ENCODE measurements at places on chromosomes 2 and 18.
A peak's percentile ranks its signal among the peaks of the same experiment; 100 is the strongest.

GRCh38 chr2:177625744-177626650 lies 233.4 kb downstream of the AGPS start:
- no peak for DNase-seq

DNA sequence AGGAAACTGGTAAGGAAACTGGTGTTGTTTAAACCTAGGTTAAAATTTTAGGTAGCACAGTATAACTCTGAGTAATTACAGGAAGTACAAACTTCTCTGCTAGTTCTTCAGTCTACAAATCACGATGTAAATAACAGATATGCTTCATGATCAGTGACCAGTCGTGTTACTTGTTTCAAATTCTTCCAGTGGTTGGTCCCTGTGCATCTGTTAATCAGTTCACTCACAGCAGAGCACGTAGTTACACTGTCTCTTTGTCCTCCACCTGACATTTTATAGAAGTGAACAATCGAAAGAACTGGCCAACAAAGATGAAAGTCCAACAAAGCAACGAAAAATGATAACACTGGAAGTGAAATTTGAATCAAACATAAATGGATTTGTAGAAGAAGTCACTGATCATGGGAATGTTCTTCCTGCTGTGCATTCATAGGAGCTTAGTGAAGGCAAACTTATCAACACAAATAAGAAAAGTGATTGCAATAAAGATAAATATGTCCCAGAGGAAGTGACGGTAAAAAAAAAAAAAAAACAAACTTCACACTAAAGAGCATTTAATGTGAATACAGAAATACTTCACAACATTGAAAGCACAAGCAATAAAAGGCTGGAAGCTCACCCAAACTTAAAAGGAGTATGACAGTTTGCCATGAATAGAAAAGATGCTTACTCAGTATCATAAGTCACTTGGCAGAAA lies 7.0 kb downstream of the EIF2AK2 start:
- no peak for DNase-seq

DNA sequence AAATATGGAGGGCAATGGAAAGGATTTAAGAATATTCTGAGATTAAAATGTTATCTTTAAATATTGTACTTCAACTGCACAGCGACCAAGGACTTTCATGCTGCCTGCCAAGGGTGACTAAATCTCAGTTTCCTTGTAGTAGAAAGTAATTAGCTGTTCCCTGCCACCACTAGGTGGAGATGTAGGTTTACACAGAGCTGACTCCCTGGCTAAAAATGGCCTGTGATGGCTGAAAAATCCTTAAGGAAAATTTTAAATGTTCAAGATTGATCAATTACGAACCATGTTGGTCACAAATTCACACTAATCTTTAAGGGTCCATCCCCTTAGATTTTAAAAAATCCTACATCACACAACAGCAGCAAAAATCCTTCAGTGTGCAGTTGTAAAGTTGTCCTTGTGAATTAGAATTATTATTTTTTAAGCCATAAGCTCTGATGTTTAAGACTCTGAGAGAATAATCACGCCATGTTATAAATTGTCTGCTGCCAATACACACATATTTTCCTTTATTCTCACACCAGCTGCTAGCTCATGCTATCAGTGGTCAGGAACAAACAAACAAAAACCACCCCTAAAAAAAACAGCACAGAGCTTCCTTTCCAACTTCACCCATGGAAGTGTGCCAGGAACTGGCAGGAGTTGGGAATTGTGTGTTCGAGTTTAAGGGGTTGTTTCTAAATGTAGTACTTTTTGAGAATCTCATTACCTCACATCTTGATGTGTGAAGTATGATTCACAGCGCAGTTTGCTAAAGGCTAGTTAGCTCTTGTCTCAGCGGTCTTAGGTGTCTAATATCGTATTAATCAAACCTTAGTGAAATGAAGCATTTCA lies 399.8 kb downstream of the TMEM182 start:
- DNase-seq: peak; percentile 5

GRCh38 chr2:31318361-31319336 lies 84.7 kb downstream of the EHD3 start:
- no peak for DNase-seq

DNA sequence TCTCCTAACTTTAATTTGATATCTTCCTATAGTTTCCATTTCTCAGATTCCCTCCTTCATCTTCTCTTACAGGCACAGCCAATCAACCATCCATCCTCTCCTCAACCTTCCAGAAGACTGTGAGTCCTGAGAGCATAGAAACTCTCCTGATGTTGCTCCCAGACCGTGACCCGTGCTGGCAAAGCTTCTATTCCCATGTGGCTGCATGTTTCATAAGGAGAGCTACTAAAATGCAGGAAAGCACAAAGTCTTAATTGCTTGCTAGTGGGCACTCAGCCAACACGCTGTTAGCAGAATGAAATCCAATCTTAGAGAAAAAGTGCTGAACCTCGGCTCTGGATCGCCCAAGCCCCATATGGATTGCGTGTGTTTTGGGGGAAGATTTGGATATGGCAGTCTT lies 1244.7 kb upstream of the ZEB2 start:
- peak; percentile 82 for DNase-seq

GRCh38 chr2:241582328-241582727 lies 23.8 kb downstream of the BOK start:
- DNase-seq: no peak

DNA sequence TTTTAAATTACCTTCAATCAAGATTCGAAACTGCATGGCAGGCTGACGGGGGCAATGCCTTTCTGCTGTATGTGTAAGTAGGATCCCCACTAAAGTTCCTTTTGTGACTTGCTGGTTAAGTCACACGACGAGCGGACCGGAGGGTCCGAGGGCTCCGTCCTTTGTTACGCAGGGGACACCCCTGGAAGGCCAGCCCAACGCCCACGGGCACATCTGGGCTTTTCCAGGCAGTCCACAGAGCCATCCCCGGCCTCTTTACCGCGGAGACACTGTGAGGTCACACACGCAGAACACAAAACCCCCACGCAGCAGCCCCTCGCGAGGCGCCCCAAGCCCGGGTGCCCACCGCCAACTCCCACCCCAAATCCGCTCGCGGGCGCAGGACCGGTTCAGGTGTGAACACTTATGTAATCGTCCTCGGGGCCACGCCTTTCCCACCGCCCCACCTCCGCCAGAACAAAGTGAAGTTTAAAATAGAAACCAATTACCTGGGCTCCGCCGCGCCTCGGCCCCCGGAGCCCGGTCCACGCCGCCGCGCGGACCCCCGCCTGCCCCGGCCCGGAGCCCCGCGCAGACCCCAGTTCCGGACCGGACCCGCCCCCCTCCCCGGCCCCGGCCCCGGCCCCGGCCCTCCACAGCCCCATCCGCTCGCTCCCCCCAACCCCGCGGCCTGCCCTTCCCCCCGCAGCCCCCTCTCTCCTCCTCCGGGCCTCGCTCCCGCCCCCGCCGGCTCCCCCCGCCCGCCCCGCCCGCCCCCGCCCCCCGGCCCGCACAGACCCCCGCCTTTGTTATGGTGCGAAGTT lies 4.2 kb downstream of the ZNF516 start:
- DNase-seq: no peak

GRCh38 chr18:55323051-55323994 lies 264.7 kb downstream of the TCF4 start:
- DNase-seq: no peak

DNA sequence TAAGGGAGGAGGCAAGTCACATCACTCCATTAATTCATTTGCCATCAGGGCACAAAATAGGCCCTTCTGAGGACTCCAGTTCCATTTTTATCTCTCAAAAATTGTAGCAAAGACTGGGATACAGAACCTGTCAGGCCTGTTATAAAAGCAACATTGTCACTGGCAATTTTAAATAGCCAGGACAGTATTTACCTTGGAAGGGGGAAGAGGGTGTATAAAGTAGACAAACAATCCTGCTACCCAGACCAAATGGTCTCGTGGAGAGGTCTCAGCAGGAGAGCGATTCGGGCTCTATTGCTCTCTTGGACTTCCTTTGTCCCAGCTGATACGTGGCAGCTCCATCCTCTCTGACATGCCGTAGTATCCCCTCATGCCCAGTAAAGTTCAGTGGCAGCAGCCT lies 740.3 kb upstream of the HS6ST1 start:
- no peak for DNase-seq

- DNase-seq: no peak
Observed at GRCh38 chr2:209519906-209520305, 96.1 kb downstream of the MAP2 start.

- no peak for DNase-seq
Observed at GRCh38 chr2:143891879-143892308, 628.0 kb downstream of the ZEB2 start.

DNA sequence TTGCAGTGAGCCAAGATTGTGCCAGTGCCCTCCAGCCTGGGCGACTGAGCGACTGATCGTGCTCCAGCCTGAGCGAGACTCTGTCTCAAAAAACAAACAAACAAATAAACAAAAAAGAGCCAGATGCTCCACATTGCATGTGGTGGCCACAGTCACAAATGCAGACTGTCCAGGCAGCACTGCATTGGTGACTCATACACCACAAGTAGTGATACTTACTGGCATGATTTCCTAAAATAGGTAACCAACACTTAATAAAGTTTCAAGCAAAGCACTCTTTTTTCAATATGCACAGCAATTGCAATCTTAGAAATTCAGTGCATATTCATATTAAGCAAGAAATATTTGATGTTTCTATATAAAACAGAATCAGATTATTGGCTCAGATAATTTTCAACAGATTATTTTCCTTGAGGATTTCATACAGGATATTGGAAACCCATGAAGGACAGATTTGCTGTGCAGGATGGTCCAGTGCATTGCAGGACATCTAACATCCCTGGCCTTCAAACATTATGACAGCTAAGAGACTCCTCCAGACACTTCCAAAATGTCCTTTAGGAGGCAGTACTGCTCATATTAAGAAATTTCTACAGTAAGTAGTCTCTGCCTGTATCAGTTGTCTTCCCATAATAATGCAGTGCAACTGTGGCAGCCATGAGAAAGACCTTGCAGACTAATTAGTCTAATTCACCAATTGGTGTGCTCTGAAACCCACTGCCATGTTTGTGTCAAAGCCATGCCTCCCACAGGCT lies 10.5 kb upstream of the SLC1A4 start:
- no peak for DNase-seq

DNA sequence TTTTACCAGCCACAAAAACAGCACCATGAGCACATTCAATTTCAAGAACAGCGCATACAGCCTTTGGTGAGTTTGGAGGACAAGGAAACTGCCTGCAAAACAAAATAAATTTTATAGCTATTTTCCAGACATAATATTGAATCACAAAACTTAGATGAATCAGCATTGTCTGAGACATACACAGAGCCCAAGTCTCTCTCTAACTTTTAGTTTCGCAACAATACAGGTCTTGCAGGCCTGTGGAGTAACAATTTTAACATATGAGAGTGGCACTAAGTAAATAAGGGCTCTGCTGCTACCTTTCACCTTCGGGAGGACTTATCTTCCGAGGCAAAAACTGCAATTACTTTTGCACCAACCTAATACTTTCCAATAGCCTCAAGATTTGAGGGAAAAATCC lies 56.1 kb upstream of the PEX13 start:
- peak; percentile 45 for DNase-seq

GRCh38 chr18:69956057-69956456 lies 8.4 kb upstream of the CD226 start:
- no peak for DNase-seq

- no peak for DNase-seq
Observed at GRCh38 chr2:237860273-237860935, 981 bp downstream of the RAMP1 start.

DNA sequence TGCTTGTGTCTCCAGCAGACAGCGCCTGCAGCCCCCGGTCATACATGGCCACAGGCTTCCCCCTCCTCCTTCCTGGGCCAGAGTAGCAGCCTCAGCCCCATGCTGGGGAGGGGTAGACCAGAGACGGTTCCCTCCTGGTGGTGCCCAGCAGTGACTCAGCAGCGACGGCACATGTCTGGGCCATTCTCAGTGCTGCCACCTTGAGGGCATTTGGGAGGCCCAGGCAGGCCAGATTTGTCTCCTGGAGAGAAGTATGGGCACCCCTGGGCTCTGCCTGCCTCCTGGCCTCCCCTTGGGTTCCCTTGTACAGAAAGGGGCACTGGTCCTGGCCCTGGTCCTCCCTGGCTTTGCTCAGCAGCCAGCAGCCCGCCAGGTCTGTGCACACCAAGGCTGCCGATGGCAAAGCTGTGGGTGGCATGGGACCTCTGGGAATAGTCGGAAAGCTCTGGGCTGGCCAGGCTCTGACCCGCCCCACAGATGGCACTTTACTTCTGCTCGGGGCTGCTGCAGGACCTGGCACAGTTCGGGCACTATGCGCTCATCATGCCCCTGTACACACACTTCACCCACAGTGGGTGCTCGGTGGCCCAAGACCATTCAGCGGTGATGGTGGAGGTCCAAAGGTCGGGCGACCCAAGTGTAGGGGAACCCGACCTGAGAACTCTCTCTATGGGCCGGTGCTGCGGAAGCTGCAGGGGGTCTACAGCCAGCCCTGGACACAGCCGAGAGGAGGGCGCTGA lies 11.4 kb upstream of the ALPI start:
- DNase-seq: peak; percentile 6

DNA sequence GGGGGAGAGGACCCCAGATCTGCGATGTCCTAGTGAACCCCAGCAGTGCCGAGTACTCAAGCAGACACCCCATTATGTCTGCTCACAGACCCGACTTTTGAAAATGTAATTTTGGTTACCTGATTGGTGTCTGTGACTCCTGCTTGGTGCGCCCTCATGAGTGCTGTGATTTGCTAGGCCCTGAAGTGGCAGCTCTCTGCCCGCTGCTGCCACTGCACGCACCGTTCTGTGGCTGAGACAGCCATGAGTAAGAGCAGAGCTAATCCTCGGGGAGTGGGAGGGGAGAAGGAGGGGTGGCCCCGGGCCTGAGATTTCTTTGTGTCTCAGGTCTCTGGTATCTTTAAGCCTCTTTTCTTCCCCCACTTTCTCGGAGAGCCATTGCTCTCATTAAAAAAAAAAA lies 18.2 kb downstream of the FHOD3 start:
- no peak for DNase-seq

DNA sequence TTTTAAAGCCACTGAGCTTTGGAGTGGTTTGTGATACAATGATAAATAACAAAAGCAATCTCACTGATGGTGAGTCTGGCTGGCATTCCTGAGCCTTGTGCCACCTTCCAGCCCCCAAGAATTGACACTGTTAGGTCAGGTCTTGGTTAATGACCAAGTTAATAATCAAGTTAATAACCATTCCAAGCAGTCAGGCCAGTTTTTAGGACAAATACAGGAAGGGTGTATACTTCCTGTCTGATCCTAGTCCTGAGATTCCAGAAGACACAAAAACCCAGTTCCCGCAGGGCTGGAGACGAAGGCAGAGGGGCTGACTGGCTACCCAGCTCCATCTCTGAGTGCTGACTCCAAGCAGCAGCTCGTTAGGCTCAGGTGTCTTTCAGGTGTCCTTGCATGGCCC lies 74.6 kb upstream of the LAPTM4A start:
- no peak for DNase-seq

- DNase-seq: no peak
Observed at GRCh38 chr2:128645631-128646030, 327.0 kb upstream of the HS6ST1 start.

All from skeletal muscle cell (primary cell).